ENCODE measurements at places on chromosomes 7 and 10.

DNA sequence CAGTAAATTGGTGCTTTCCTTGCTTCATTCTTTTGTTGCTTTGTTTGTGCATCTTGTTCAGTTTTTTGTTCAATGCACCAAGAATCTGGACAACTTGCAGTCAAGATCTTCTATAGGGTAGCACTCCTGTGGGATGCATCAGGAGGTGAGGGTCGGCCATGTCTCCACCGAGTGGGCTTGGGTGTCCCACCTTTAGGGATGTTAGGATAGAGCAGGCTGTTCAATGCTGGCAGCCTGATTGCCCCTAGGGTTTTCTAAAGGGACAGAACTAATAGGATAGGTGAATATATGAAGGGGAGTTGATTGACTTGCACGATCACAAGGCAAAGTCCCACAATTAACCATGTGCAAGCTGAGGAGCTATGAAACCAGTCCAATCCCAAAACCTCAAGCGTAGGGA lies 109.9 kb downstream of the GLRX3 start:
- DNase-seq: no peak

GRCh38 chr7:104962781-104963180 lies 51.2 kb upstream of the KMT2E start:
- DNase-seq: no peak

DNA sequence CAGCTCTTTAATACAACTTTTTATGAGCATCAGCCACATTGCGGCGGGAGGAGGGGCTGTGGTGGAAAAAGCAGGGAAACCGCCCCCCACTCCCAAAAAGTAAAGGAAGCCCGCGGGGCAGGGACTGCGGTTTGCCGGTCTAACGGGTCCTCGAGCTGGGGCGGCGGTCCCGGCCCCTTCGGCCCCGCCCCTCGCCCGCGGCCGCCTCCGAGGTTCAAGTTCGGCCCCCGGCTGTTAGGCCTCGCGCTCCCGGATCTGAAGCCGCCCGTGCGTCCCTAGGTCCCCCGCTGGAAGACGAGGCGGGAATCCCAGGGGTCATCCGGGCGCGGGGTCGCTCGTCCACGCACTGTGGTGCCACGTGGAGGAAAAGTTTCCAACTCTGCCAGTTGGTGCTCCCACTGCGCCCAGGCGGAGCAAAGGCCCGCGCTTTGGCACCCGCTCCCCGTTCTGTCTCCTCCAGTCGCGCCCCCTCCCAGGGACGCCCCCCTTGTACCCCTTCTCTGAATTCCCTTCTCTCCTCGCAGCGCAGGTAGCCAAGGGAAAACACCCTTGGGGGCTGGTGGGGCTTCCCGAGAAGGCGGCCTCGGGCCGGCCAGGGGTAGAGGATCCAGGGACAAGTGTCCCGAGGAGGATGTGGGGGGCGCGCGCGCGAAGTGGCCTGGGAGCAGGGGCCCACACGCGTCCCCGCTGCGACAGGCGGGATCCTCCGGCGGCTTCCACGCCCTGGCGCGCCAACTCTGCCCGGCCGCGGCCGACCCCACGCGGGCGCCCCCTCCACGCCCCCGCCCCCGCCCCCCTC lies 798 bp upstream of the AUTS2 start:
- no peak for DNase-seq

GRCh38 chr10:49008091-49008490 lies 68.5 kb upstream of the LRRC18 start:
- DNase-seq: no peak

DNA sequence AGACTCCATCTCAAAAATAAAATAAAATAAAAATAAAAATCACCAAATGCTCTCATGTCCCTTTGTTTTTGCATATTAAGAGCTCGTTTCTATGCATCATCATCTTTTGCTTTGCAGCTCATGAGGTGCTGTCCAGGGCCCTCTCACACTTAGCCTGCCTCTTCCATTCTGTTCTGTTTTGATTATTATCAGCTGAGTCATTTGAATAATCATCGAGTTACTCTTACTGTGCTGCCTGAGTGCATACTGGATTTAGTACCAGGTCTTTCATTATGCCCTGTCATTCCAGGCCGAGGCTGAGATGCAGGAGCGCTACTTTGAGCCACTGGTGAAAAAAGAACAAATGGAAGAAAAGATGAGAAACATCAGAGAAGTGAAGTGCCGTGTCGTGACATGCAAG lies 33.0 kb downstream of the UCMA start:
- DNase-seq: no peak

GRCh38 chr10:44806950-44807349 lies 104.2 kb upstream of the TMEM72 start:
- DNase-seq: no peak

DNA sequence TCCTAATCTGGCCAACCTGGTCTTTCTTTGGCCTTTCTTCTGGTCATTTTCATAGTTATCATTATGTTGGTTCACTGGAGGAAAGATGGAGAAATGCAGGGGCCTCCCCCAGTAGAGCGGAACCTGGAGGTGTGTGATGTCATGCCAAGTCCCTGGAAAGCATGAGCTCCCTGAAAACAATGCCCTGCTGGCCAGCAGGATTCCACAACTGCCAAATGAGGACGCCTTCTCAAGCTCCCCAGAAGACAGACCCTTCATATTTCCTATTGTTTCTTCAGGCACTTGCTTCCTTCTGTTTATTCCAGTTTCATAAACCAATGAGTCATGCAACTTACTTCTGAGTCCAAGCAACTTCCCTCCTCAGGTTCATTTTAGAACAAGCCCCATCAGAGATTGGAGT lies 339.0 kb downstream of the GATA3 start:
- no peak for DNase-seq

DNA sequence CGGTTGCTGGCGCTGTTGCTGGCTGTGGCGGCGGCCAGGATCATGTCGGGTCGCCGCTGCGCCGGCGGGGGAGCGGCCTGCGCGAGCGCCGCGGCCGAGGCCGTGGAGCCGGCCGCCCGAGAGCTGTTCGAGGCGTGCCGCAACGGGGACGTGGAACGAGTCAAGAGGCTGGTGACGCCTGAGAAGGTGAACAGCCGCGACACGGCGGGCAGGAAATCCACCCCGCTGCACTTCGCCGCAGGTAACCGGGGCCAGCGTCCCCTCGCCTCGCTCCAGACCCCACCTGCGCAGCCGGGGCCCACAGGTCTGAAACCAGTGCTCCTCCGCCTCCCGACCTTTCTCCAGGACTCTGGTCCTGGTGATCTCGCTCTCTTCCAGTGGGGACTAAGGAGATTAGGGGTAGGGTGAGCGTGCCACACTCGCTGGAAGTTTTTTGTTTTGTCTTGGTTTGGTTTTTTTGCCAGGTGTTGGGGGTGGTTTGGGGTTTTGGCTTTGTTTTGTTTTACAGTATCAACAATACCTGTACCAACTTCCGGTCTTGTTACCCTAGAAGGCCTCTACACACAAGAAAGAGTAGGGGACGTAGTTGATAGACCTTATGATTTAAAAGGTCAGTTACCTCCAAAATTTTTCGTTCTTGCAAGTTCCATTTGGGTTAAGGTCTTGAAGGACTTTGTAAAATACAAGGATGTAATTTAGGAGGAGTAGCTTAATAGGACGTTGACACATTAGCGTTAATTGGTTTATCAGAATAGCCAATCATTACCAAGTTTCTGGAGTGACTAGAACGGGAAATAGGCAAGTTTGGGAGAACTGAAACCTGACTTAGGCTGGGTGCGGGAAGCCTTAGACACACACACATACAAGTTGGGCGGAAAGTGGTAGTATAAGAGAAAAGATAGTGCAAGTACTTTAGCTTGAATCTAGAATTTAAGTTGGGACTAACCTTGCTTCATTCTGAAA lies 704 bp downstream of the TNKS2 start:
- peak; percentile 37 for DNase-seq

GRCh38 chr10:109961174-109962001 lies 38.1 kb upstream of the XPNPEP1 start:
- DNase-seq: no peak

GRCh38 chr10:78330884-78331283 lies 297.2 kb downstream of the RPS24 start:
- DNase-seq: no peak

- DNase-seq: no peak
Observed at GRCh38 chr7:30119890-30120577, 14.8 kb upstream of the MTURN start.

- DNase-seq: no peak
Observed at GRCh38 chr10:7786430-7786829, 1.4 kb downstream of the KIN start.

DNA sequence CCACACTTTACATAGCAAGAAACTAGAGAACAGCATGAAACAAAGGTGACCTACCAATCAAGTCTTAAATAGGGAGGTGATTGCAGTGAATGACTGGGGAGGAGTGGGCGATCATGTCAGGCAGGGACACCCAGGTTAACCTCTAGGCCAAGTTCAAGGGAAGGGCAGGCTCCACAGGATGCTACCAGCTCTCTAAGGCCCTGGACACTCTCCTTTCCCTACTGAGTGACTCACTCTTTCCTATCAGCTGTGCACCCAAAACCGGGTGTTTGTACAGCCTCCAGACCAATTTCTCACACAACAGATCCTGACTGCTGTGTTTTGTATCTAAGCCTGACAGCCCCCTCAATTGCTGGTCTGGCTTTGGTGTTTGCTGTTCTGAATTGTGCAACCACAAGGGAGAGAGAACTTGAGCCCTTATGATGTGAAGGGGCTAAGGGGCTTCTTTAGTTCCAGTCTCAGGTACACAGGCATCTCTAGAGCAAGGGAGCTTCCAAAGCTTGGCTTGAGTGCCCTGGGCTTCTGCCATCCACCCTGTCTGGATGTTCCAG lies 107.8 kb downstream of the TBXAS1 start:
- DNase-seq: no peak

DNA sequence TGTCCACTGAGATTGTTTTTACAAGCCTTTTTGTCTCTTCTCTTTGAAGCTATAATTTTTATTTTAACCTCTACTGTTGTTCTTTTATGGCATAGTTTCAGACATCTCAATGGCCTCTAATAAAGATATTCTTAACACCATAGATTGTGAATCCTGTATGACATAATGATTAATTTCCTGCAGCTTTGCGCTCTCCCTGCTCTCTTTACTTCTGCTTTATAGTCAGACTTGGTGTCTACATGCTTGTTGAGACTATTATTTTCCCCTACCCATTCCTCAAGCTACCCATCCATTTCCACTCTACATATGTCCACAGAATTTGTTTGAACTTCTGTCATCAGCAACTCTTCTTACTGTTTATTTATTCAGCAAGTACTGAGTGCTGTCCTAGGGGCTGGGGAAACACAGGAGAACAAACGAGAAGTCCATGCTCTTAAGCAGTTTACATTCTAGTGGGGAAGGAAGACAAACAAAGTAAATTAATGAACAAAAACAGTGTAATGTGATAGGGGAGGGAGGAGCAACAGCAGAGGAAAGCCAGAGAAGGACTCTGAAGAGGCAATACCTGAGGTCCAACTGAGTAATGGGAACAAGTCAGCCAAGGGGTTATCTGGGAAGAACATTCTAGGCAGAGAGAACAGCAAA lies 110.1 kb downstream of the CDK14 start:
- no peak for DNase-seq

DNA sequence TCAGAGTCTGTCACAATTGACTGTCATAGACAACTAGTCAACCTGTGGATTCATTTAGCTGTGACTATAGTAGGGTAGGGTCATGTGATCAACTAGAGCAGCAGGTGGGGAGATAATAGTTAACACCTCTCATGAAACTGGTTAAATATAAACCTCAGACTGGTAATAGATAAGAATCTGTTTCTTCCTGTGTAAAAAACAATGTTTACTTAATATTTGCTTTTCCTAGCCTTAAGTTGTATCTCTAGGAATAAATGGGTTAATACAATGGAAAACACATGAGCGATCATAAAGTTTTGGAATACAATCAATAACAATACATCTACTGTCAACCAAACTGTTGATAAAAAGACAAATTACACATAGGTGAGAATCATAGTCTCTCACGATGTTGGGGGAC lies 43.4 kb upstream of the ITGB8 start:
- DNase-seq: no peak

GRCh38 chr10:7053195-7053594 lies 357.6 kb downstream of the SFMBT2 start:
- no peak for DNase-seq

- DNase-seq: no peak
Observed at GRCh38 chr10:71963351-71964097, 671 bp upstream of the CHST3 start.

DNA sequence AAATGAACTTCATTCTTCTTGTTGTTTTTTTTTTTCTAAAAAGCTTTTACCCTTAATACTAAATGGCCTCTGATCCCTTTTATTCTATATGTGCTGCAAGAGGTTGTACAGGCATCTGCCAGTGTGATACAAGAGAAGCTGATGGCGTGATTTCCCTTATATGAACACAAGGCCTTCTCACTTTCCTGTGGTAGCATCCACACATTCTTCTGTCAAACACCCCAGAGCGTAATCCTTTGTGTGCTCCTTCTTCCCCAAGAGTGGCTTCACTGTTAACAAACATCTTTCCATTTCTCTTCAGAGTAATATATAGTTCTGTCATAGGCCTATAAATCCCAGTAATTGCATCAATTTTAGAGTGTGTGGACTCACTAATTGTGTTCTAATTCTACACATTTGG lies 86.3 kb upstream of the CAPZA2 start:
- DNase-seq: no peak

DNA sequence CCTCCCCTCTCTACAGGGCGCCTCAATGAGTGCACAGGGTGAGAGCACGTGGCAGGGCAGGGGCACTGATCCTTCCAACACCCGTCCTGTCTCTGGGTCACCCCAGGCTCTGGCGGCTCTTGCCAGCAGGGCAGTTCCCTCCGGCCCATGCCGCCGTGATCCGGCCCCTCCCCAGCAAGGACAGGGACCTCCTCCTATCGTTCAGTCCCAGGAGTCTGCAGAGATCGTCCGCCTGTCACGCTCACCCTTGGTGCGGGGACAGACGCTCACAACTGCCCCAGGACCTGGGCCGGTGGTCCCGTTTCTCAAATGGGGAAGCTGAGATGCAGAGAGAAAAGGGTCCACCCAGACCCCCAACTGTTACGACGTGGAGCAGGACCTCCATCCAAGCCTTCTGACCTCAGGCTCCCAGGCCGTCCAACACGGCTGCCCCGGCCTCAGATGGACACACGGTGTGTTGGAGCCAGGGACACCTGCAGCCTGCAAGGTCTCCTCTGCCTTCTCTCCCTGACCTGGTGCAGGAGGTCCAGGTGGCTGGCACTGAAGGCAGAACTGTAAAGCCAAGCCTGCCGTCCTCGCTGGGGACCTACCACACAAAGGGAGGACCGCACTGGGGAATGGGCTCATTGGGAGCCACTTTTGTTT lies 248.9 kb downstream of the ELFN1 start:
- no peak for DNase-seq

DNA sequence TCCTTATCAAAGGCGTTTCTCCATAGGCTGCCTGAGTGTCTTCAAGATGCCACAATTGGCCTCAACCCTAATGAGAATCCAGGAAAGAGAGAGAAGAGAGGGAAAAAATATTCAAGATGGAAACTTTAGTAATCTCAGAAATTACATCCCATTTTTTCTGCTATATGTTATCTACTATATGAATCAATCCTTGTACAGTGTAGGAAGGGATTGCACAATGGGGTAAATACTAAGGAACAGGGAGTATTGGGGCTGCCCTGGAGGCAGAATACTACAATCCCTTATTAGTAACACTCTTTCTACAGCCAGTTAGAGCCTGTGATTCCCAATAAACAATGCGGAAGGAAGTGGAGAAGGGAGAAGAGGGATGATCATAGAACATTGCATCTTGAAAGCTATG lies 27.9 kb downstream of the TFPI2 start:
- no peak for DNase-seq

GRCh38 chr7:139542308-139543151 lies 19.0 kb downstream of the CLEC2L start:
- DNase-seq: no peak

GRCh38 chr7:152076324-152076821 lies 50.9 kb downstream of the GALNT11 start:
- no peak for DNase-seq

Measured in NCI-H1105 treated with DMSO at 0.1 percent for 48 hours (cell line).